ENCODE measurements at places on chromosomes 11 and 22.

DNA sequence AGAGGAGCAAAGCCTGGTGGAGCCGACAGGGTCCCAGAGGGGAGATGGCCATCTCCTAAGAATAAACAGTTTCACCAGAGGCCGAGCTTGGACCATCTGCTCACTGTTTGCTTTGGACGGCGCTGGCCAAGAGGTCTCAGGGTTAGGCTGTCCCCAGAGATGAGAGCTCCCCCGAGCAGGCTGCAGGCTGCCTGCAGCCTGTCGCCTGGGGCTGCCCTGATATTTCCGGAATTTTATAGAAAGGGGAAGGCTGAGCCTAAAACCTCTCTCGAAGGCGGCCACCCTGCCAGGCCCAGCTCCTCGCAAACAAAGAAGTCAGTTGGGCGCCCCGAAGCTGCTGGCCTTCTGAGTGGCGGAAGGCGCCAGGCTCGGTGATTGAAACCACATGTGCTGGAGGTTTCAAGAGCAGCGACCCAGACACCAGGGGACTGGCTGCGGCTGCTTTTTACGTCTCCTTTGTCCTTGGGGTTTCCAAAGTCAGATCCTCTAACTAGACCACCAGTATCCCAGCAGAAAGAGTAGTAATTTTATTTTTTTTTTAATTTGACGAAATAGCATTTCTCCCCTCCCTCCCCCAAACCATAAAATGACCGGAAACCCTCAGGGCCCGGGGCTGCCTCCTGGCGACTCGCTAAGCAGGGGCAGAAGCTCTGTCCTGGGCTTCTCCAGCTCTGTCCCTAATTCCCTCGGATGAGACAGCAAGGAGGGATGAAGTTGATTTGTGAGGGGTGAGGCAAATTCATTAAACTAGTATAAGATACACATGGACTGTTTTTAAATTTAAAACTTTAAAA lies 57.4 kb downstream of the CLMP start:
- peak; percentile 82 for DNase-seq

DNA sequence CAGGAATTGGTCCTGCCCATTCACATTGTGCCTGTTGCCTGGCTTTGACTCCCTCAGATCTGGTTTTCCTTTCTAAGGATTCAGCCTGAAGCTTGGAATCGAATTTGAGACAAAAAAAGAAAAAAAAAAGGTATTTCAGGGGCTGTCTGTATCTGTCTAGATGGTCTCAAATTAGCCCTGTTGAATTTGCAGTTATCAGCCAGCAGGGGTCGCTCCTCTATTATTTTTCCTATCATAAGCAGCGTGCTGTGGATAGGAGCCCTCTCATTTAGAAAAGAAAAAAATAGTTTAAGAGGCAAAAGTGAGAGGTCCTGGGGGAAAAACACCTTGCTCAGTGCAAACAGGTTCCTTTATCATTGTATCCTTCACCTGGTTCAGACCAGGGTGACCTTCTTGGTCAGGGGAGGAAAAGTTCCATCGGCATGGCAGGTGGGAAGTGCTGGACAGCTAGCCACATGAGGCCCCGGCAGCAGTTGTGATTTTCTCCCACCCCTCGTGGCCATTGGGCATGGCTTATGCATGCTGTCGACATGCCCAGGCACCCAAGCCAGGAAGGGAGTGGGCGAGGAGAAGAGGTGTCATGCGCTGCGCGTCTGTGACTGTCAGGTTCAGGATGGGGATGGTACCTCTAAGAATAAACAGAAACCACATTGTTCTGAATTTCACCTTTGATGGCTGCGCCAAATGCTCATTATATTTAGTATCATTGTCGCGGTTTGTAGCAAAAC lies 13.1 kb downstream of the OR5AK2 start:
- DNase-seq = no peak

- DNase-seq = no peak
These were observed 41.2 kb downstream of the NXPE2 start for GRCh38 chr11:114719562-114719961.

GRCh38 chr11:13339195-13340153 lies 61.9 kb downstream of the BMAL1 start:
- no peak for DNase-seq

DNA sequence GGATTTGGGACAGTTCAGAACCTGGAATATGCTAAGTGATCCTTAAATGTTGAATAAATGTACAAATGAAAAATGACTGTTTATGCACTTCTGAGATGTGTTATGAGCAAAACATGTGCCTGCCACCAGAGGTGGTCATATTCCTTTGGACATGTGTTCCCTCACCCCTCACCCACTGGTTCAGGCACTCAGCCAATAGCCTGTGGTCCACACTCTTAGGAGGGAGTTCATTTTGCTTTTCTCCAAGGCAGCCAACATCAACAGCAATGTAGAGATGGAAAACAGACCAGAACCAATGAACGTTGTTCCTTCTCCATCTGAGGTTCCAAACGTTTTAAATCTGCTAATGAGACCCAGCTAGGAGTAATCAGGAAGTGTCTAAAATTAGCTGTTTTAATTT lies 44.0 kb downstream of the RPUSD4 start:
- DNase-seq = no peak

- no peak for DNase-seq
These were observed 112.6 kb downstream of the ARL14EP start for GRCh38 chr11:30435488-30435887.

DNA sequence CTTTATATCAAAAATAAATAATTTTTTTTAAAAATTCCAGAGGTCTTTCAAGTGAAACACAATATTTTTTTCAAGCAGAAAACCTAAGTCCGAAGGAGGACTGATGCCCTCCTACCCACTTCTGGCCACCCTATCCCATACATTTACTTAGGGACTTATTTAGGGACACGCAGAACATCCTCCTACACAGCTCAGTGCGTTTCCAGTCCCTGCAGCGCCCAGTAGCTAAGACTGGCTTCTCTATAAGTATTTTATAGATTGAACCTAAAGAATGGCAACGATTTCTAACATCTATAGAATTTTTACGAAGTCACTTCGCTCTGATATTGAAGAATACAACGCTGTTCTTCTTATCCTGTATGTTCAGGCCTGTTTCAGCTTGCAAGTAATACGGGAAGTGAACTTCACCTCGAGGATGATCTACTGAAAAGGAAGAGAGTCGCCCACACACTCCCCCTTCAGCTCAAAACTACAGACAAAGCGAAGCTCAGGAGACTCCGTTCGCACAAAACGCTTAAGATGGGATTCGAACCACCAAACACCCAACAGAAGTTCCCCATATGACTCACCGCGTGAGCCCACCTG lies 328 bp downstream of the CHEK2 start:
- DNase-seq = no peak

DNA sequence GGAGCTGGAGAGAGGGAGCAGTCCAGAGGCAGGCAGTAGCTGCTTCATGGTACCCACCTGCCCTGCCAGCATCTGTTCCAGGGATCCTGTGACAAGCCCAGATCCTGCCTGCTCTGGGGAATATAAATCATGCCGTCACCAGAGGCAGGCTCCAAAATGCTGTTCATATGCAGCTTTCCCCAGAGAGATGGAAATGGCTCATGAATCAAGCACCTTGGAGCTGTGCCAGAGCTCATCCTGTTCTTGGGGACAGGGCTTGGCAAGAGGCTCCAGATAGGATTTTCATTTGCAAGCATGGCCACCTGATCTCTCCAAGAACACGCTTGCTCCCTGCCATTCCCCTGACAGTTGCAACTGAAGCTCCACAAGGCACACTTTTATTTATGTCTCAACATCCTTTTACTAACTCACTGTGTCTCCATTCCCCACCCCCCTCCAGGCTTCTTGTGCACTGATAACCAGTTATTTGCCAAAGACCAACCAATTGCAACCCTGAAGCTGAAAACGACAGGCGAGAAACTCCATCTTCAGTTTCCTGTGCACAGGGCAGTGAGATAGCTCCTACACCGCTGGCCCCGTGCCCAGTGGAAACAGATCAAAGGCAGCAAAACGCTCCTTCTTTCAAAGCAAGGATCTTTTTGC lies 115.8 kb upstream of the PITPNB start:
- DNase-seq = peak; percentile 87

DNA sequence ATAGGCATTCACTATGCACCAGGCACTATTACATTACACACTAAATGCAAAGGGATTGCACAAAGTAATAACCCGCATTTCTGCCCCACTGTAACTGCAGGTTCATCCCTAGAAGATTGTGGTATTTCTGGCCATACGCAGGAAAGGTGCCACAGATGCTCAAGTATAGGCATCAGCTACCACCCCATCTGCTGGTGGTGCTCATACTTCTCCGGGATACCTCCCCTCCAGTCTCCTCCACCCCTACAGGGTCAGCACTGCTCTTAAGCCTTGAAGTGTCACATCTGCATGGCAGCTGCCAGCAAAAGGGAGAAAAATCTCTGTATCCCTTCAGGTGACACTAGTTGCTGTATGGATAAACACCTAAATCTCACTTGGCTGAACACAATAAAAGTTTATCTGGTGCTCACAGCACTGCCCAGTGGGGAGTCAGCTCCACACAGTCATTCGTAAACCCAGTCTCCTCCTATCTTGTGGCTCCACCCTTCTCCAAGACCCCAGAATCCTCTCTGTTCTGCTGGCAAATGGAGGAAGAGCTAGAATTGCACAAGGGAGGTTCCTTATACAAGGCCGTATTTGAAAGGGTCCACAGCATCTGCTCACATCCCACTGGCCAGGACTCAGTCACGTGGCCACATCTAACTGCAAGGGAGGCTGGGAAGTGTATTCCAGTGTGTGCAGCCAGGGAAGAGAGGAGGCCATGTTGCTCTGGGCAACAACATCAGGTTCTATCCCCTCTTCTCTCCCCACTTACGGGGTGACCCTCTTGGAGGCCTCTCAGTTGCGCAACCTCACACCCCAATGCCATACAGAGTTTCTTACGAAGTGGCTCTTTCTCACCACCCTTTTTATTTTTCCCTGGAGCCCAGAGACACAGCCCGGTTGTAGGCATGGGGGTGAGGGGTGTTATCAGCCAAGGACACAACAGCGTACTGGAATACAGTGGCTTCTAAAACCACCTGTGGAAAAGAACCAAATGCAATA lies 114.7 kb downstream of the BUD13 start:
- DNase-seq = no peak

DNA sequence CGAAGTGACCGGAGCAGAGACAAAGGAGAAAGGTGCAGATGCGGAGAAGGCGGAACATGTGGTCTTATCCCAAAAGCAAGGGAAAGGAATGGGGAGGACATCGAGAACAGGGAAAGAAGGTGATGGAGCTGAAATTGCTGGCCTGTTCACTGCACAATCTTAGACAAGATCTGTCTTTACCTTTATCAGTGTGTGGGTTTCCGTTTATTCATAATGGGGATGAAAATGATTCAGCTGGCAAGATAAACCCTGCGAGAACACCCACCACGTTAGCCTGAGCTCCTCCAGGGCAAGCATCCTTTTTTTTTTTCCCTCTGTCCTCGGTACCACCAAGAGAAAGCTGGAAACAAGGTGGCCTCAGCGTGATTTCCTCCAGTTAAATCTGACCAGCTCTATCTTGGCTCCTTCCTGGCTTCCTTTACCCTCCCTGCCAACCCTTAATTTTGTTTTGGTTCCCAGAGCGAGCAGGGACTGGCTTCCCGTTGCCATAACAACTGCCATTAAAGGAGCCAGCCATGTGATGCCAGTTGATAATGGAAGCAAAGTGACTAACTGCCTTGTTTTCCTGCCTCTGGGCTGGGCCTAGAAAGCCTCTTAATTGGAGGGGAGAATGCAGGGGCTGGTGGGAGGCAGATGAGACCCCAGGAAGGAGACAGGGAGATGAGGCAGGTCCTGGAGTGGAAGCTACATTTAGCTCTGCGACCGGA lies 4.2 kb downstream of the SGSM1 start:
- no peak for DNase-seq

- DNase-seq = no peak
These were observed 21.7 kb upstream of the SLN start for GRCh38 chr11:107733518-107733917.

- DNase-seq = no peak
These were observed 857.0 kb downstream of the KCNA4 start for GRCh38 chr11:29159552-29160465.

- DNase-seq = no peak
These were observed 21.6 kb upstream of the SUSD2 start for GRCh38 chr22:24159650-24160049.

- DNase-seq = no peak
These were observed 67.7 kb downstream of the TMPRSS5 start for GRCh38 chr11:113638376-113638775.

DNA sequence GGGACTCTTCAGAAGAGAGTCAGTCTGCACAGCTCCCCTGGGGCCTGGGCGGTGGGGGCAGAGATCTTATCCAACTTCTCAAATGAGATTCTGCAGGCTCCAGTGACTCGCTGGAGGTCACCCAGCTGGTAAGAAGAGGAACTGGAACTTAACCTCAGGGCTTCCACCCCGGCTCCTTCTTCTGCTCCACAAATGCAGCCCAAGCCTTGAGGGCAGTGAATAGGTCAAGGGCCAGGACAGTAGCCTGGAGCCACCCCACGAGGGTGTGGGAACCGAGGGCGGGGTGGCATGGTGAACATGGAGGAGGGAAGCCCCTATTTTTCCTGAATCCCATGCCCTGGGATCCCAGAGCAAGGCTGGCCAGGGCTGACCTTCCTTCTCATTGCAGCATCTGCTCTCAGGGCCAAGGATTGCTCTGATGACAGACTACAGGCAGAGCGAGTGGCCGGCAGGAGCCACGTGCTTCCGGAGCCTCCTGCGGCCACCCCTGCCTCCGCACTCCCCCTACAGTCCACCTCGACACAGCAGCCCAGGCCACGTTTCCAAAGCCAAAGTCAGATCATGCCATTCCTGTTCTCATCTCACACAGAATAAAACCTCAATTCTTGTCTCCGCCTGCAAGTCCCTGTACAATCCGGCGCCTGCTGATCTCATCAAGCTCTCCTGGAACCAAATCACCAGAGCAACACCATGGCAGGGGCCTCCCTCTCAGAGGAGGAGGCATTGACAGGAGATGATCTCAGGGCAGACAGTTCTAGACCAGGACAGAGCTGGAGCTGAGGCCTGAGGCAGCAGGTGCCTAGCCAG lies 21.1 kb upstream of the UPK3A start:
- peak; percentile 80 for DNase-seq

DNA sequence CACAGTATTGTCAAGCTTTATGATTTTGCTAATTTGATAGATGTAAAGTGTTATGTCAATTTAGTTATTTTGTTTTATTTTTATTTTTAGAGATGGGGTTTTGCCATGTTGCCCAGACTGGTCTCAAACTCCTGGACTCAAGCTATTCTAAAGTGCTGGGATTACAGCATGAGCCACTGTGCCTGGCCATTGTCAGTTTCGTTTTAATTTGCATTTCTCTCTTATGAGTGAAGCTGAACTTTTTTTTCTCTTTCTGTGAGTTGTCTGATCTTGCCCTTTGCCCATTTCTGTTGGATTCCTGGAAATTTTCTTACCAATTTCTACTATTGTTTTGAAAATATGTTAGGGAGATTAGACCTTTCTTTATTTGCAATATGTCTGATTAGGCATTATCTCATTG lies 15.5 kb downstream of the NEU3 start:
- DNase-seq = no peak

DNA sequence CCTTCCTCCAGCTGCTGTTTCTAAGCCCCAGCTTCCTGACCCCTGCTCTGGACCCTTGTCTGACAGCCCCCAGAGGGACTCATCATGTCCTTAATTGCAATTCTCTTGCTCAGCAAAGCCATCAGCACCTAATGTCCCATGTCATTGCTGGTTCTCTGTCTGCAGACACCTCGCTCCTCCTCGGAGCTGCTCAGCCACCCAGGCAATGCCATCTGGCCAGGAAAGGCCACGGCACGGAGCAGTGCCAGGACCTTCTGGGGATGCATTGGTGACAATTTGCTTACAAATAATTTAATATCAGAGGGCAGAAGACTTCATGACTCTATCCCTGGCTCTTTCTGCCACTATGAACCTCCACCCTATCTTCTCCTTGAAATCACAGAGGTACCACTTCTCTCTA lies 107.0 kb upstream of the THY1 start:
- no peak for DNase-seq

- peak; percentile 36 for DNase-seq
These were observed 13.6 kb downstream of the SLC22A12 start for GRCh38 chr11:64604458-64605243.
